ENCODE measurements at places on chromosomes 3 and 15.
A peak's percentile ranks its signal among the peaks of the same experiment; 100 is the strongest.

DNA sequence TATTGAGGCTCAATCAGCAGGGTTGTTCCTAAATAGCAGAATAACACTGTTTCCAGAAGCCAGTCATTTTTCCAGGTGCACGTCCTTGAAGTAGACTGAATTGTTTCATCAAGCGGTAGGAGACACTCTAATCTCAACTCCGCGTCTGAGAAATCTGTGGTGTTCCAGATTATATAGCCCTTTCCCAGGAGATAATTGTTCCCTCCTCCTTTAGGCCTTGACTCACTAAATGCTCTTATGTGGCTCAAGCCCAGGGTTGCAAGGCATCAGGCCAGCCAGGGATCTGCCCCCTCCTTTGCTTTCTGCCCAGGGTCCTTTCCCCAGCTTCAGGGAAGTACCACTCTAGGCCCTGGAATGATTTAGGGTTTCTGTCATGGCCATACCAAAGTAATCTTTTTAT is 5.7 kb upstream of the HLTF start:
- no peak for DNase-seq

GRCh38 chr15:61411902-61412510 is 182.9 kb upstream of the RORA start:
- no peak for DNase-seq

DNA sequence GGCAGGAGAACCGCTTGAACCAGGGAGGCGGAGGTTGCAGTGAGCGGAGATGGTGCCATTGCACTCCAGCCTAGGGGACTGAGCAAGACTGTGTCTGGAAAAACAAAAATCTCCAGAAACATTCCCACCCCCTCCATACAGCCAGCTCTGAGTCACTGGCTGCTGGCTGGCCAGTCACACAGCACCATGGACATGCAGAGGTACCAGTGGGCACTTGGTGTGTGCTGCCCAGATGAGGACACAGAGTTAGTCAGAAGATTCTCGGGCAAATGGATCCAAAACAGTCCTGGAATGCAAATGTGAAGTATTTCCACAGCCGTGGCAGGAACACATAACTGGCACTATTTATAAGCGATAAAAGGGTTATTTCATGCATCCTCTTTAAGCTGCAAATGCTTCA is 44.6 kb downstream of the BDH1 start:
- no peak for DNase-seq

- no peak for DNase-seq
Observed at GRCh38 chr3:16740515-16740914, 135.3 kb upstream of the DAZL start.

DNA sequence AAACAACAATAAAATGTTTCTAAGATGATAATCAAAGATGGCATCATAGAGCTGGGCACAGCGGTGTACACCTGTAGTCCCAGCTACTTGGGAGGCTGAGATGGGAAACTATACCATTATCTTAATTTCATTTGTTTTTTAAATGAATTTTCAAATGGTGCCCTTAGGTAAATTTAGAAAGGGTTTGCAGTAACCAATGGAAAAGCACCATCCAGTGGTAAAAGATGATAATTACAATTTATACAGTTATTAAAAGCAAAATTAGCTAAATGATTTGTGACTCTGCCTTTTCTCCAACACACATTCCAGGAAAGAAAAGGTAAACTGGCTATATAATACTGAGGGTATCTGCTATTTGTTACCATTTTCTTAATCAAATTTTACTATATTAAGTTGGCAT is 14.4 kb upstream of the ANKRD28 start:
- no peak for DNase-seq

DNA sequence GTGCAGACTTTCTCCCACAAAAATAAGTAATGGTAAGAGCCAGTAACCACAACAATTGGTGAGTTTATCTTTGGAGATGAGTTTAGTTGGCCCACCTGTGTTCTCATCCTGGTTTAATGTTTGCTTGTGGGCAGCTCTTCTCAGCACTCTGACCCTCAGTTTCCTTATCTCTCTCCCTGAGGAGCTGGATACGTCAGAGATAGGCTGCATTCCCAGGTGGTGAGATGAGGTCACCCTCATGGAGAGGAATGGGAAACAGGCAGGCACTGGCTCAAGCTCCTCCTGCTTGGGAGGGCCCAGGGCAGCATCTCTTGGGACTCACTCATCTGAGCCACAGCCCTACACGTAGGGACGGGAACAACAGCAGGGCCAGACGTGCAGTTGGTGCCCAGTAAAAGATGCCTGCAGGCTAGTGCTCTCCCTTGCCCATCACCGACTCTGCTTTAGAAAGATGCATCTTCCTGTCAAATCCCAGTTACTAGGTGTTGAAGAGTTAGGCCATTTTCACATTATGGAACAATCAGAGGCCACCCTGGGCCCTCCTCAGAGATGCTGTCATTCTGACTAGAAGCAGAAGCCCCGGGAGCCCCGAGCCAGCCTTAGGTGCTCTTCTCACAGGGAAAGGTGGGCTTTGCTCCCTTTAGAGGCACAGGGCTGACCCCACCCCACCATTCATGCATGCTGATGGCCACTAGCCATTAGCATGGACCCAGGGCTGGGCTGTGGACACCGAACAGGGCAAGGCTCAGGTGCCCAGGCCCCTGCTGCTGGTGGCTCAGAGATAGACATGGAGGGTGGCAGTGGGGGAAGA is 59.7 kb downstream of the GRIP2 start:
- DNase-seq = no peak

DNA sequence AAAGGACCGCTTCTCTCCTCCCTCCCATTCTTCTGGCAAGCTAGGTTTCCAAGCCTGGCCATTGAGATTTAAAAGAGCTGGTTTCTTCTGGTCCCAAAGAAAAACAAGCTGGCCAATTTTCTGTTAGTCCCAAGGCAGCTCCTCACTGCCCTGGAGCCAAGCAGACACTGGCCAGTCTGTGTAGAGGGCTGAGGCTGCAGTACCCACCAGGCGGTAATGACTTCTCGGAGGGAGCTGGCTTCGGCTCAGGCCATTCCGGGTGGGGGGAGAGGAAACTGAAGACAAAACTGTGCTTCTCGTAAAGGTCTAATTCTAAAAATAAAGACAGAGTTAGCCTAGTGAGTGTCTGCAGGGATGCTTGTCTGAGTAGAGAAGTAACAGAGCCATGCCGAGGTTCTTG is 78.5 kb upstream of the SMAD3 start:
- no peak for DNase-seq

GRCh38 chr15:74545086-74545485 is 4.1 kb downstream of the ARID3B start:
- no peak for DNase-seq

GRCh38 chr3:154071146-154071545 is 50.0 kb upstream of the ARHGEF26 start:
- no peak for DNase-seq

- DNase-seq = no peak
Observed at GRCh38 chr3:49219132-49219531, 47.7 kb downstream of the KLHDC8B start.

GRCh38 chr15:48462688-48463087 is 131.5 kb downstream of the DUT start:
- no peak for DNase-seq

DNA sequence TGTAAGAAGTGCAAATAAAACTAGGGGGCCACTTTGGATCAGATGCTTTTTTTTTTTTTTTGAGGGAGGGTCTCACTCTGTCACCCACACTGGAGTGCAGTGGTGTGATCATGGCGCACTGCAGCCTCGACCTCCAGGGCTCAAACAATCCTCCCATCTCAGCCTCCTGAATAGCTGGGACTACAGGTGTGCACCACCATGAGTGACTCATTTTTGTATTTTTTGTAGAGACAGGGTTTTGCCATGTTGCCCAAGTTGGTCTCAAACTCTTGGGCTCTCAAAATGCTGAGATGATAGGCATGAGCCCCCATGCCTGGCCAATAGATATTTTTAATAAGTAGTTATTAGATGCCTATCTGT is 20.8 kb downstream of the CCR1 start:
- DNase-seq = no peak

DNA sequence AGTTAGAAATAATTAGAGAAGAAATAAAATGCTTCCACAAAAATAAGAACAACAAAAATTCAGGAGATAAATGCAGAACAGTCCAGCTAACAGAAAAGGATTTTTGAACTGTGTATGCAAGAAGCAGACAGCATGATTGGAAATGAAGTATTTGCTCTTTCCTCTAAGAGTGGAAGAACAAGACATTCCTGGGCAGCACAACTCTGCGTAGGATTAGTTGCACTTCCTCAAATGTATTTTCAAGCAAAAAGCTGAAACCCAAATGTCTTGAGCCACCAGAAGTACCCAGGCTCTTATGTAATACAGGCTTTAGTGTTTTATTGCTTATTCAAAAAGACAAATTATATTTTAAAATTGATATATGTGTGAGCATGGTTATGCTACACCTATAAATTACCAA is 127.2 kb downstream of the ZBTB20 start:
- DNase-seq = no peak

- no peak for DNase-seq
Observed at GRCh38 chr3:124174476-124174875, 182.6 kb upstream of the ROPN1 start.

- no peak for DNase-seq
Observed at GRCh38 chr3:112086875-112087524, 811 bp downstream of the C3orf52 start.

GRCh38 chr15:59553879-59554735 is 57.5 kb upstream of the GCNT3 start:
- DNase-seq = no peak

DNA sequence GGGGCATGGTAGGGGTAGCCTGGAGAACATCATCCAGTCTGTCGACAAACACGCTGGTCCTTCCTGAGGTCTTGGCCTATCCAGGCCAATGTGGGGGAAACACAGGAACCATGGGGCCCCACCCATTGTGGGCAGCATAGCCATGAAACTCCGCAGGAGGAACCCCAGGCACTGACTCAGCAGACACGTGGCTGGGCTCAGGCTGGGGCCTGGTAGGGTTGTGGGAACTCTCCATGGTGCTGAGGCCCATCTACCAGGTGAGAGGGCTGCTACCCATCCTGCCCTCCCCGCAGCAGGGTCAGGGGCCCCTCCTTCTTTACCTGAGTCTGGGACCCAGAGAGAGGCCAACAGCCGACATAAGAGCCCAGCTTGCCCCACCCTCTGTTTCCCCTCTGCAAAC is 22.6 kb upstream of the CACNA2D2 start:
- peak; percentile 76 for DNase-seq

- no peak for DNase-seq
Observed at GRCh38 chr15:45307230-45307924, 55.3 kb downstream of the SLC28A2 start.
